Activated naive CD4-positive, alpha-beta T cell treated with Interleukin-2 at 50 U/mL for 16 hours (primary cell): ENCODE measurements at places on chromosomes 6 and 20.

DNA sequence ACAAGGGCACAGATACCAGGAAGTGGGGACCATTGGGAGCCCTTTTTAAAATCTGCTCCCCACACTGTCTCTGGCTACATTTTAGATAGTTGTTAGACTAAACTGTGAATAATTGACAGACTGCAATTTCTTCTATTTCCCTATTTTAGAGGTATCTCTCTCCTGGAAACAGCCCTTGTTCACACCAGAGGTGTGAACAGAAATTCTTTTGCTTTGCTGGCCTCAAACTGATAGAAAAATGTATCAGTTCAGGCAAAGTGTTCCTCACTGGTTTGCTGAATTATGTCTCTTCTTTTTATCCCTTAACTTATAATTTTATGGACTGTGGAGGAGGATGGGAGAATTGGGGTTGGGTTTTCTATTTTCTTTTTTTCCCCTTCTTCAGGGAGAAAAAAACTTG lies 513.2 kb upstream of the SULF2 start:
- DNase-seq: no peak

DNA sequence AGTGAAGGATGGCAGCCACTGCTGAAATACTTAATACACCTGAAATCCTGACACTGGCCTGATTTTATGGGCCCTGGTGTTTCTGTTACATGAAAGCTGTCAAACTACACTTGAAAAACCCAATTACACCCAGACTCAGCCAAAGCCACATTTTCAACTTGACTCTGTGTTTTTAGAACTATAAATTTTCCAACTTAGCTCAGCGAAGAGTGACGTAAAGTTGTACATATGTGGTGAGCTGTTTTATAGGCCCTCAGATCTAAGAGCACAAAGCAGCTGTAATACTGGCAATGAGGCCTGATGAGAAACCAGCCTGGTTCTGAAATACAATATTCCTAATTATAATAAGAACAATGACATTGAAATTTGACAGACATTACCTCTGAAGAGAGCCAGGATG lies 18.6 kb downstream of the SCML4 start:
- no peak for DNase-seq

GRCh38 chr6:15365273-15365687 lies 119.4 kb downstream of the JARID2 start:
- DNase-seq: no peak

DNA sequence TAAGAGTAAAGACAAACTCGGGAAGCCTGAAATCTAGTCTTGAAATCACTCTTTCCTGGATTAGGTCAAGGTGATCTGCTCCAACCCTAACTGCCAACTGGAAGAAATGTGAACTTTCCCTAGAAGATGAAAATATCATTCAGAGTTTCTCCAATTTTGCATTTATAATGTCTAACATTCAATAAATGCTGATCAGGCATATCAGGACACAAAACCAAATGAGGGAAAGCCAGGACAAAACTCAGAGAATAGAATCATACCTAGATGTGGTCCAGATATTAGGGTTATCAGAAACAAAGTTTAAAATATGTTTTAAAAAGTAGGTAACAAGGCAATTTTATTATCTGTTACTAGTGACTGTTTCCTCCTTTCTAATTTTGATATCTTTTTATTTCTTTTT lies 335.5 kb upstream of the MAP3K7 start:
- DNase-seq: no peak

- no peak for DNase-seq
Observed at GRCh38 chr6:95227351-95227750, 350.0 kb upstream of the MANEA start.

GRCh38 chr6:41257369-41258195 lies 28.9 kb downstream of the TREM1 start:
- no peak for DNase-seq

DNA sequence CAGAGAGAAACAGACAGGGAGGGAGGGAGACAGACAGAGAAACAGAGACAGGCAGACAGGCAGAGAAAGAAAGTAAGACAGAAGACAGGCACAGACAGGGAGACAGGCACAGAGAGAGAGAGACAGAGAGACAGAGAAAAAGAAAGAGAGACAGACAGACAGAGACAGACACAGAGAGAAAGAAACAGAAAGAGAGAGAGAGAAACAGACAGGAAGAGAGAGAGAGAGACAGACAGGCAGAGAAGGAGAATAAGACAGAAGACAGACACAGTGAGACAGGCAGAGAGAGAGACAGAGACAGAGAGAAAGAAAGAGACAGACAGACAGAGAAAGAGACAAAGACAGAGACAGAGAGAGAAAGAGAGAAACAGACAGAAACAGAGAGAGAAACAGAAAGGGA lies 754.8 kb upstream of the DEFB115 start:
- DNase-seq: no peak

DNA sequence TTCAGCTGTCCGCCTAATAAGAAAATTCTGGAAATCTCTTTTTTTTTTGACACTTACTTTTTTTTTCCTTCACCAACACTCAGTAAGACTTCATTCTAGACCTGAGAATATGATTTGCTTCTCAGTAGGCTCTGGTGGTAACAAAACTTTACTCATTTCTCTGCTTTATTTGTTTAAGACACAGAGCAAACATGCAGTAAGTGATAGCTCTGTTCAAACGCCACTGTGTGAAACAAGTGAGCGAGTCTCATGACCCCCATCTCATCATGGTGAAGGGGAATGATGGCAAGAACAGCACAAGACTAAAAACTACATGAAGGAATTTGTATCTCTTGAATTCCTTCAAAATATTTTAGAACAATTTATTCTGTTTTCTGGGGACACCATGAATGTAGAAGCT lies 541.6 kb upstream of the POU3F2 start:
- DNase-seq: no peak

DNA sequence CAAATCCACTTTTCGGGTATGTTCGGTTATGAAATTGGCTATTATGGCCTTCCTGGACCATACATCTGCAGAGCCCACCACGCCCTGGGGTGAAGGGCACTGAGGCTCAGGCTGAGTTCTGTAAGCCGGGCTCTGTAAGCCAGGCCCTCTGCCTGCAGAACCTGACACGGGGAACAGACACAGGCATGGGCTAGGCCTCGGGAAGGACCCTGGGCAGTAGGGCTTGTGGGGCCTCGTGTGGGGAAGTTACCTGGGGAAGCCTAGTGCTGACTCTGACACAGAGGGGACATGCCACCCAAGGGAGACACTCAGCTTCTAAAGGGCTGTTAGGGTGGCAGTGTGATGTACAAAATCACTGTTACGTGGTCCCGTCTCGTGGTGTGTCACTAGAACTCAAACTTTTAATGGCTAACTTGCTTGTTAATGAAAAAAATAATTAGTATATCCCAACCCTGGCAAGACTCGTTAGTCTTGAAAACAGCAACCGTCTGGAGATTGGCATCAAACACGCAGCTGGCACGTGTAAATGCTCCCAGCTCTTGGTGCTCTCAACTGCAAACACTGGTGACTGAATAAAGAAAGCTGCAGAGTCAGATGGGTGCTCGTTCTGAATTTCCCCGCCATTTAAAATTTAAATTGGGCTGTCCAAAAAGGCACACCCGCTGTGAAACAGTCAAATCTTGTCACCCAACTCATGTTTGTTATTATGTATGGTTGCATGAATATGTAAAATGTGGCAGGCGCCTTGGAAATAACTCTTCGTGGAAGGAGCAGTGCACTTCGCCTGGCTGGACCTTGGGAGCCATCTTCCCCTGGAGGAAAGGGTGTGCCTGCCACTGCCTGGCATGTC lies 23.6 kb upstream of the TCFL5 start:
- no peak for DNase-seq

DNA sequence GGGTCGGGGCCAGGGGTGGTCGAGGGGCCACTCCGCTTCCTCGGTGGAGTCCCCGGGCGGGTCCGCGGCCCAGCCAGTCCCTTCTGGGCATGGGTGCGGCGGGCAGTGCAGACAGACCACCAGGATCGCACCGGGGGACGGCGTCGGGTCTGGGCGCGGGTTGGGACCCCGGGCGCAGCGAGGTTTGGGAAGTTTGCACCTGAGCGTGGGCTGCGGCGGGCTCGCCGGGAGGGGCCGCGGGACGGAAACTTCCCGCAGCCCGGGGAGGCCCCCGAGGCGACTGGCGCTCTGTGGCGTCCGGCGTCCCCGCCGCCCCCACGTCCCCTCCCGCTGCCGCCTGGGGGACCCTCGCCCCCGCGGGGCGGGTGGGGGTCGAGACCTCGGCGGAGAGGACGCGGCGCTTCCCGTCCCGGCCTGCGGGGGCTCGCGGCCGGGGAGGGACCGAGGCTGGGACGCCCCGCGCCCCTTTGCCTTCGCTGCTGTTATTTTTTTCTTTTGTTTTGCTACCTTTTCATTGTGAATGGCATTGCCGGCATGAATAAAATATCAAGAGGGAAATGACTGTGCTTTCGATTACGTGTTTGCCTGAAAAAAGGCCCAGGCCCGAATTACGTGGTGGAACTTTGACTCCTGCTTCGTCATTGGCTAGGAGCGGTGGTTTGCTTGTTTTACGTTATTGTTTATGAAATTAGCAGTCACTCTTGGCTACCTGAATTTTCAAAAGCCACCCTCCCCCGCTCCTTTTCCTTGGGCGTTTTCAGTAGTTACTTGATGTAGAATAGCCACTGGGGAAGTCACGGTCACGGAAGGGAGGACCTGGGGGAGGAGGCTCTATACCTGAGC lies 703 bp downstream of the SNX9 start:
- DNase-seq: peak; percentile 83

- no peak for DNase-seq
Observed at GRCh38 chr20:23584434-23585199, 16.3 kb upstream of the CST9L start.

- DNase-seq: no peak
Observed at GRCh38 chr6:4778086-4778485, 1.9 kb downstream of the CDYL start.

GRCh38 chr6:165229216-165229615 lies 80.2 kb downstream of the C6orf118 start:
- no peak for DNase-seq

DNA sequence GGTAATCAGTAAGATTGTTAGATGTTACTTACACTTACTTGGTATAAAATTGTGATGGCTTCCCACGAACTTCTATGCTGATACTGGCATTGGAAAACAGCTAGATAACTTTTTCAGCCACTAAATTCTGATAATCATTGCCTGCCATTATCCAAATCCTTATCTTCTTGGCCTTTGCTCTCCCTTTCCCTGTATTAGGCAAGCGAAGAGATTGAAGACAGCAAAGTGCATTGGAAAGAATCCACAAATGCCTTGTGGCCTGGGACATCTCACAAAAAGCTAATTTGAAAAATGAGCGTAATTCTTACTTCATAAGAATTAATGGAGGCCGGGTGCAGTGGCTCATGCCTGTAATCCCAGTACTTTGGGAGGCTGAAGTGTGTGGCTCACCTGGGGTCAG lies 79.5 kb upstream of the MARCKS start:
- DNase-seq: no peak

DNA sequence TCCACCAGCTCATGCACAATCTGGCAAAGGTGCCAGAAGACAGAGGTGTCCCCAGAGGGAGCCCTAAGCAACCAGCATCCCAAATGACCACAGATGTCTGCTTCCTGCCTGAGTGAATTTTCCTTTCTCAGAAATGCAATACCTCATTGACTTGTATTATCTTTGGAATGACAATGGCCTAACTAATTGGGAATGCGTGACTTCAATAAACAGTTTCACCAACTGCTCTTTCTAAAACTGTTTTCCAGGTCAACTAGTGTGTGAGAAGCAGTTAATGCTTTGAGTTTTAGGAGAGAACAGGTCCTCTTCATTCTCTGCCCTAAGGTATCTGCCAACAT lies 108.9 kb upstream of the SNX9 start:
- no peak for DNase-seq

- DNase-seq: no peak
Observed at GRCh38 chr20:55097621-55098020, 622.2 kb downstream of the DOK5 start.

GRCh38 chr20:35776513-35777101 lies 4.8 kb downstream of the PHF20 start:
- DNase-seq: no peak

DNA sequence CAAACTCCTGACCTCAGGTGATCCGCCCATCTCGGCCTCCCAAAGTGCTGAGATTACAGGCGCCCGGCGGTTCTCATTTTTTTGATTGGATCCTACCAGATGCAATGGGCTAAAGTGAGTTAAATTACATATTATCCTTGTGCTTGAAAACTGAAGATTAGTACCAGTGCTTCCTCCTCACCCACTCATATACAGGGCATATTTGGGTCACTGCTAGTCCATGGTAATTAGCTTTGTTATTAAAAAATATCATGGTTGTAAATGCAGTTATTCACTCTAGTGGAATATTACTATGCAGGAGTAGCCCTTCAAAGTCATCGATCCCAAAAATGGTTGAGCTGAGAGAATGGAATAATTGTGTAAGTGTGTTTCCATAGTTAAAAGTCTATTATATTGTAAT lies 26.5 kb downstream of the ZNF292 start:
- no peak for DNase-seq

- DNase-seq: no peak
Observed at GRCh38 chr6:56343295-56343694, 95.9 kb upstream of the COL21A1 start.

DNA sequence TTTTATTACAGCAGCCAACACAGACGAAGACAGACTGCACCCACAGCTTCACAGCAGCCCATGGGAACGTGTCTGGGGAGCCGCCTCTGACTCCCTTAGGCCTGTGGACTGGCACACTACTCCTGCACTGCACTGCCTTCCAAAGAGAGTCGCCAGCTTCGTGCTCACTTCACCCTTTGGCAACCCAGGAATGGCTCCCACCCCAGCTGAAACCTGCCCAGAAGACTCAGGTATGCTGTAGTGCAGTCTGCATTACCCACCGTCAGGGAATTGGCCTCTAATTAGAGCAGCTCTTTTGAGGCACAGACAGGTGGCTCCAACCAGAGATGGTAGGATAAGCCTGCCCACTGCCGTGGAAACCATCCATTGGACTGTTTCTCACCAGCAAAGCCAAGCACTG lies 39.9 kb upstream of the FRMD1 start:
- no peak for DNase-seq

DNA sequence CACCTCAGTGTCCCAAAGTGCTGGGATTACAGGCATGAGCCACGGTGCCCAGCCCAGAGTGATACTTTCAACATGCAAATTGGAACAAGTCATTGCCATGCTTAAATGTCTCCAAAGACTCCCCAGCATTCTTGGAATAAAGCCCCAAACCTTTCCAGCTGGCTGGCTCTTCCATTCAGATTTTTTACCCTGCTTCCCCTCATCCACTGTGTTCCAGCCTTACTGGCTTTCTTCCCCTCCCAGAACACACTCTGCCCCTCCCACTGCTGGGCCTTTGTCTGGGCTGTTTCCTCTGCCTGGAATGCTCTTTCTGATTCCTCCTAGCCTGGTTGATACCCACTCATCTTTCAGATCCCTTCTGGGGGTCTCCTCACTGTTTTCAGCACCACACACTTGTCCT lies 40.1 kb upstream of the NNAT start:
- no peak for DNase-seq

- no peak for DNase-seq
Observed at GRCh38 chr6:117615750-117616390, 13.6 kb upstream of the GOPC start.

GRCh38 chr20:48773837-48774418 lies 53.9 kb downstream of the PREX1 start:
- no peak for DNase-seq

GRCh38 chr6:112366695-112367553 lies 19.8 kb downstream of the RFPL4B start:
- DNase-seq: no peak
